ENCODE measurements at places on chromosomes 5 and 9. TPM values are rescaled to one million over a fixed set of nuclear protein-coding genes. Genes with fewer than 3 reads are reported as not detected.

Gene GFM2
- total RNA-seq = 28.3 TPM

Gene SLC6A7
- total RNA-seq = not detected

Gene MYMK
- not detected for total RNA-seq

Gene ADRB2
- total RNA-seq = 29.5 TPM

Gene TRAF1
- total RNA-seq = 0.42 TPM

Gene ERMP1
- total RNA-seq = 34.5 TPM

Gene PCDHA9
- total RNA-seq = not detected

Gene GRXCR2
- not detected for total RNA-seq

Gene NR4A3
- 0.21 TPM for total RNA-seq

Gene DCTN4
- 32.9 TPM for total RNA-seq
